ENCODE measurements at places on chromosomes 5 and 9.

DNA sequence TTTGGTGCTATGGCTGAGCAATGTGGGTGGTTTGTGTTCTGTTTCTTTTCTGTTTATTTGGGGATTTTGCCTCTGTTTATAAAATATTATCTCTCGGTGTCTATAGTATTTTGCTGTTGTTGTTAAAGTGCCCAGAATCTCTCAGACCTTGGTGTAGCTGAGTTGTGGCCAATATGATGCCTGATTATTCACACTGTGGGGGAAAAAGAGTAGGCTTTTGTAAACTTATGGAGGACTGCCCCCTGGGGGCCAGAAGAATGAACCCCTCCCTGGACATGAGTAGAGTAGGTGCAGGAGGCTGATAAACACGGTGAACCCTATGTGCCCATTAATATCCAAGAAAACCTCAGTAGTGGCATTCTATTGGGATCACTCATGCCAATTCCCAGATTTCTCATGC lies 49.0 kb upstream of the DPYSL3 start:
- DNase-seq = peak; percentile 75

- no peak for DNase-seq
Observed at GRCh38 chr5:42721484-42721883, 35.1 kb upstream of the CCDC152 start.

DNA sequence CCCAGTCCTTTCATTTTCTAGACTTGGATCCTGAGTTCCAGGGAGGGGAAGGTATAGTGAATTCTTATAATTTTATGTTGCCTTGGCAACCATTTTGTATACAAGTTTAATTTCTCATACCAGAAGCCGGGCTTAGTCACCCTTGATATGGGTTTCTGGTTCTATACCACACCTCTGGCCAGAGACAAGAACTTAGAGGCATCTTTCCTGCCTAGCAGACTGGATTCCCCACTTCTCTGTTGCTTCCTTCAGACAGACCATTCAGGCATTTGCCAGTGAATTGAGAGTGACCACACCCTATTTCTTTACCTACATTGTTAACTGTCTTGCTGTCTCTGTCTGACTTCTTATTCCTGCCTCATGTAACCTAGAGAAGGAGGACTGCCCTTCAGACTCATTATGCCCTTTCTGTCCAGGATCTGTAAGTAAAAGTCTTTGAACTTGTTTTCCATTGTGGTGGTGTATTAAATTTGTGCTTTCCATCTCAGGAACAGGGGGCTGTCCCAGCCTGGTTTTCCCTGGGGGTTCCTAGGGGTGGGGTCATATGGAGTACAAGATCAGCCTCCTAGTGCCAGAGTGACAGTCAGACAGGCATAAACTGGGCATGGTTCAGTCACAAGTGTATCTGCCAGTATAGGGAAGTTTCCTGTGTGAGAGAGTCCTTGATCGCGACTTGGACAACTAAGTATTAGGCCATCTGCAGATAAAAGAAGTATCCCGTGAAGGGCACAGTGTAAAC lies 27.4 kb downstream of the TNFSF8 start:
- no peak for DNase-seq

DNA sequence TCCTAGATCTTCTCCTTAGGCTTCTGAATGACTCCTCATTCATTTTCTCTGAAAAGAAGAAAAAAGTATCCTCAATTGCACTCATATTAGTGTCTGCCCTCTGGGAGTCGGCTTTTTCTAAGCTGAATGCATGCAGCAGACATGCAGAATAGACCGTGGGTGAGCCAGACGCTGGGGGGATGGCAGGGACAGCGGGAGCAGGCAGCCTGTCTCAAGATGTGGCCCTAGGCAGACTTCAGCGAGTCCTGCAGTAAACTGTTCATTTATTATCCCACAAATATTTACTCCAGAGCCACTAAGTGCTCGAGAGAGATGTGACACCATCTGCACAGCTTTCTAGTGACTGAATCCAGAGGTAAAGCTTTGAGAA lies 164.9 kb upstream of the RAI14 start:
- no peak for DNase-seq

- no peak for DNase-seq
Observed at GRCh38 chr9:133455936-133456335, 3.8 kb upstream of the CACFD1 start.

DNA sequence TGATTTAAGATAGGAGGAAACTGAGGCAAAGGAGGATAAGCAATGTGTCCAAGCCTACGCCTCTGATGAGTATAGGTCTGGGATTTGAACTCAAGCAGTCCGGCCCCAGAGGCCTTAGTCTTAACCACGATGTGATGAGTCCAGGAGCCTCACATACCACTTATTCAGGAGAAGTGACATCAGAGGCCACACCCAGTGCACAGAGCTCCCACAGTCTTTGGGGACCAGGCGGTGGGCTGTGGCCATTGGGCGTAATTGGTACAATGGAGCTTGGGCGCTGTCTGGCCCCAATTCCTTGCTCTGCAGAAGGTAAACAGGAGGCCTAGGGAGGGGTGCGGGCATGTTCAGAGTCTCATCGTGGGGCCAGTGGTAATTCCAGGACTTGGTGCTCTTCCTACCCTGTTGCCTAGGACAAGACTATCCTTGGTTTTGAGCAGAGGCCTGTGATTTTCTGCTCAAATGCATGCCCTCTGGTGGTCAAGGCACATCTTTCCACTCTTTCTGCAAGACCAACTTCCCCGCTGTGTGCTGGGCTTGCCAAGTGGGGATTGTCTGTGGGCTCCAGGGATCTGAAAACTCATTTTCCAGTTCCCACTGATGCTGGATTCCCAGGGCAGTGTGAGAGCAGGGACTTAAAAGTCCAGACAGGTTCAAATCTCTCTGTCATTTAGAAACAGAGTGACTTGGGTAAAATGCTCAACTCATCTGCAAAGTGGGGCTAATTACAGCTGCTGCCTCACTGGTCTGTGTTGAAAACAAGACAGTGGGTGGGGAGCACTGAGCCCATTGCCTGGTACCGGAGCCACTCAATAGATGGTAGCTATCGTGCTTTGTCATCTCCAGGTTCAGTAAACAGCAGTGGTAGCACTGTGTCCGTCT lies 15.8 kb downstream of the NDST1 start:
- DNase-seq = peak; percentile 68

DNA sequence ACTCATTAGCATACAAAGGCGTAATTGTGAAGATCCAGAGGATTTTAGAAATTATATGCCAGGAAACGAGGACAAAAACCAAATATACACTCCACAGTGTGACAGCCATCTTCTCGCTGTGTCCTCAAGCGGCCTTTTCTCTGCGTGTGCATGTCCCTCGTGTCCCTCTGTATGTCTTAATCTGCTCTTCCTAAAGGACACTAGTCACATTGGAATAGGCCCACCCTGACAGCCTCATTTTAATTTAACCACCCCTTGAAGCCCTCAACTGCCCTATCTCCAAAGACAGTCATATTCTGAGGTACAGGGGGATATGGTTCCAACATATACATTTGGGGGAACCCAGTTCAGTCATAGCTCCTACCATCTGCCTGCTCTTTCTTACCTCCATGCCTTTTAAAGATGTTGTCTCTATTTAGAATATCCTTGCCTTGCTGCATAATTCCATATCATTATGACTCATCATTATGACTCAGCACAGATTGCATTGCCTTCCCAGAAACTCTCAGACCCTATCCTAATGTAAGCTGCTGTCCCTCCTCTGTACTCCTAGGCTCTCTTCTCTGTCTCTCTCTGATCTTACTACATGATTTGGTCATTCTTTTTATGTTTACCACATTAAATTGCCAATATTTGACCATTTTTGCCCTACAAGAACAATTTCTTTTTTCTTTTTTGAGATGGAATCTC lies 210.9 kb downstream of the AOPEP start:
- DNase-seq = no peak

GRCh38 chr5:138737494-138738265 lies 15.5 kb upstream of the CTNNA1 start:
- DNase-seq = no peak

- DNase-seq = no peak
Observed at GRCh38 chr5:123080215-123080614, 8.8 kb upstream of the PRDM6 start.

DNA sequence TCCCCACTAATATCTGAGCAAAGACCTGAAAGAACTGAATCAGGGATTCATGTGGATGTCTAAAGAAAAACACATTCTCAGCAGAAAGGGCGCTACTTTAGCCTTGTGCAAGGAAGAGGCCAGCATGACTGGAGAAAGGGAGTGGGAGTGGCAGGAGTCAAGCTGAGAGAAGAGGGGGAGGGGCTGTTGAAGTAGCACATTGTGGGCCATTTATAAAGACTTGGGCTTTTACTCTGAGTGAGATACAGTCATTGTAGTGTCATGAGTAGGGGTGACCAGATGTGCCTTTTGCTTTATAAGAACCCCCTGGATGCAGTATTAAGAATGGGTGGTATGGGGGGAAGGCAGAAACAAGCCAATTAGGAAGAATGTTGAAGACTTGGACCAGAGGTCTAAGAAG lies 452.8 kb downstream of the ENC1 start:
- DNase-seq = no peak

GRCh38 chr5:170296935-170297588 lies 515 bp downstream of the LCP2 start:
- DNase-seq = no peak
